CD4-positive, alpha-beta T cell treated with Interleukin-17A for 4 hours (primary cell): ENCODE measurements at places on chromosomes 7 and 10.

DNA sequence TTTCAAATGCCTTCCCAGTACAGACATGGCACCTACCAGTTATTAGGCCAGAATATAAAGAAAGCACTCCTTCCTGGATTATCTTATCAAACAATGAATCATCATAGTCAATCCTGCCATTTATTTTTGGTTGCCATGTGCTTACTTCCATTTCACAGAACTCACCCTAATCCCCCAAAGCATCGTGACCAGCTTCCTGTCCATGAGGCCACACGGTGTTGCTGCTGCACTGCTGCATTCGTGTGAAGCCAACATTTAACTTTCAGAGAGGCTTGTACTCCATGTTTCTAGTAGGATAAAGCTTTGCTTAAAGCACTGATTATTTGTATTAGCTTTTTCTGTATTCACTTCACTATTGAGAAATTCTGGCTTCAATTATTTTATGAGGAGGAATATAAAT, 14.4 kb downstream of the COL28A1 start:
- no peak for DNase-seq

DNA sequence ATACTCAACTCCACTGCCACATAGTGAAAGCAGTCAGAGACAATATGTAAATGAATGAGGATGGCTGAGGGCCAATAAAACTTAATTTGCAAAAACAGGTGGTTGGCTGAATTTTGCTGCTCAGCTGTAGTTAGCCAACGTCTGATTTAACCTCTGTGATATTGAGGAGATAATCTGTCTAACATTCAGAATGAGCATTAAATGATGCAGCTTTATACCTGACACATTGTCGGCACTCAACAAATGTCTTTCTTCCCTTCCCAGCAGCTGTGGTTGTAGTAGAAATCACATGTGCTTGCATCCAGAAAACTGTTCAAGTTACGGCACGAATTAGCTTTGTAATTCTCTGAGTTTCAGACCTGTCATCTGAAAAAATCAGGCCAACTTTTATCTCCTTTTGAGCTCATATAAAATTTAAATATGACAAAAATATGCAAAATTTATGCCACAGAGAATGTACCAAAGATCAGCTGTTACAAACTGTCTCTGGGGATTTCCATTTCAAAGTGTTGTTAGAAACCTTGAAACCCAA, 1239.7 kb downstream of the GATA3 start:
- DNase-seq, result no peak

GRCh38 chr10:111076682-111077478, at the start of gene ADRA2A:
TSS of gene ADRA2A (plus strand) at chr10:111077029. CDS start at chr10:111077997, 968 bp downstream.
- DNase-seq, result no peak

DNA sequence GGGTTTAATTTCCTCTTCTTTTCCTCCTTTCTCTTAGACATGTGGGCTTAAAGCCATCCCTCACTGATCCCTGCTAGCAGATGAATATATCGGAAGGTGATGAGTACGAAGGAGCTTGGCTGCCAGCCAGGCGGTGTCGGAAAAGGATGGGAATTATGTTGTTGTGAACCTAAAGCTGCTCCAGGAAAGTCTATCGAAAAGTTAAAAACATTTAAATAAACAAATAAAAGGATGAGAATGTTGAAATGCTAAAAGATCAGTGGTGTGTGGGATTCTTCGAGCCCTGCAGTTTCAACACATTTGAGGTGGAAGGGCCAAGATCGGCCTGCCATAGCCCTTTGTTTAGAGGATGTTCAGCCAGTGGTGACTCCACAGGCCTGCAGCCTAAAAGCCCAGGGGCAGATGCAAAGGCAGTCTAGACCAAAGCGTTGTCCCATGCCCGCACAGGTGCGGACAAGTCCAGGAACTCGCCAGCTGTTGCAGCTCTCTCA, 107.9 kb downstream of the JCAD start:
- no peak for DNase-seq

DNA sequence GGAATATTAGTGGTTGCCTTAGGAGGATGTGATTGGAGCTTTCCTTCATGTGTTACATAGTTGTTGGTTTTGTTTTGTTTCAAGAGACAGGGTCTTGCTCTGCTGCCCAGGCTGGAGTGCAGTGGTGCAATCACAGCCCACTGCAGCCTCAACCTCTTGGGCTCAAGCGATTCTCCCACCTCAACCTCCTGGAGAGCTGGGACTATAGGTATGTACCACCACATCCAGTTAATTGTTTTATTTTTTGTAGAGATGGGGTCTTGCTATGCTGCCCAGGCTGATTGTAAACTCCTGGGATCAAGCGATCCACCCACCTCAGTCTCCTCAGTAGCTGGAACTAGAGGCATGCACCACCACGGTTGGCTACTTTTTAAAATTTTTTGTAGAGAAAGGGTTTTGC, 86.1 kb downstream of the RABGEF1 start:
- DNase-seq, result no peak
